ENCODE measurements at places on chromosomes 4 and X.

GRCh38 chr4:26287756-26288155, 33.1 kb upstream of the RBPJ start:
- no peak for DNase-seq

DNA sequence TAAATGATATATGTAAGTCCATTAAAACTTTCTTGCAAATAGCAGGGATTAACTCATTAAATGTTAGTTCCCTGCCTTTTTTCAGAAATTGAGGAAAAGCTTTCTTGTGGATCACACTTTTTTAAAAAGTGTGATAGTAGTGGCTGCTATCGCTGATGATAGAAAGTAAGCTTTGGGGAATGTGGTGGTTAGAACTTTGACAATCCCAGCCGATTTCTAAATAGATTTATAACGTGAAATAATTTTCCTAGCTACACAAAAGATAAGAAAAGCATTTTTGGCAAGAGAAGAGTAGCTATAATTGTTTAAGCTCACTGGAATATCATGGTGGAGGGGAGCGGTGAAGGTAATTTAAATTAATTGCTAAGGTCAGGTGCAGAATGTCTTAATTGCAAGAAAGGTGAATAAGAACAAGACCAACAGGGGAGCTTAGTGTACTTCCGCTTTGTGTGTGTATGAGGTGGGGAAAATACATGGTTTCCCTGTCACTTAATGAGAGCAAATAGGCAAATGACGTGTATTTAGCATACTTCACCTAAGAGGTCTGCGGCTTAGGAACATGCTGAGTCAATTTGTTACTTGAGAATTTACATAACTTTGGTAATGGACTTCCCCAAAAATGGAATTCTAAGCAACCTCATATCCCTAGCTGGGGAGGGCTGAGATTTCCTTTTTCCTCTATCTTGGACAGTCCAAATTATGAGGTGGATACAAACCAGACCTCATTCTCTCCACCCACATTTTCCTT, 11.7 kb upstream of the IL21 start:
- no peak for DNase-seq

DNA sequence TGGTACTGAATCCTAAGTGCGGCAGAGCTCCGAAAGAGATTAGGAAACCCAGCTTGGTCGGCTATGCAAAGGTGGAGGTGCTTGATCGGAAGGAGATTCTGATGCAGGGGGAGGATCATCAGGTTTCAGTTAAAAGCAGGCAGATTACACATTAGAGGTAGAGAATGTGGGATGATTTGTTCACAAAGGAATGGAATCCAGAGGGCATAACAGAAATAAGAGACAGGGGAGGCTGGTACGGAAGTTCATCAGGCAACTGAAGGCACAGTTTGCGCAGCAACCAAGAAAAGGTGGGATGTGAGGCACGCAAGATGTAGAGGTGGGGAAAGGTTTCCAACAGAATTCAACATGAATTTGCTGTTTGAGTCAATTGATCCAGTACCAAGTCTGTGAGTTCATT, 424 bp upstream of the ZNF330 start:
- DNase-seq, result no peak

DNA sequence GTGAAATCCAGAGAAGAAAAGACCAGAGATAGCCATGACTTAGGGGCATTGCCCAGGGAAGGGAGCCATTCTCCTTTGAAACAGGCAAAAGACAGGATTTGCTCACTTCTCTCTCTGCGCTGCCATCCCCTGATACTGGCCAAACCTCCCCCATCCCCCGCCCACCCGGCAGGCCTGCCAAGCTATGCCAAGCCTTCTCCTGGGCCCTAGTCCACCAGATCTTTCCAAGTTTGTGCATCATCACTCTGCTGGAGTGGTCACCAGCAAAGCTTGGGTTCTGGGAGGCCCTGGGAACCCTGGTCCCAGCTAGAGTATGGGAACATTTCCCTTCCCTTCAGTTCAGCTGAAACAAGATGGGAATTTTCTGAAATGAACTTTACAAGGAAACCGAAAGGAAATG, 18.4 kb downstream of the EFNB1 start:
- DNase-seq, result no peak

DNA sequence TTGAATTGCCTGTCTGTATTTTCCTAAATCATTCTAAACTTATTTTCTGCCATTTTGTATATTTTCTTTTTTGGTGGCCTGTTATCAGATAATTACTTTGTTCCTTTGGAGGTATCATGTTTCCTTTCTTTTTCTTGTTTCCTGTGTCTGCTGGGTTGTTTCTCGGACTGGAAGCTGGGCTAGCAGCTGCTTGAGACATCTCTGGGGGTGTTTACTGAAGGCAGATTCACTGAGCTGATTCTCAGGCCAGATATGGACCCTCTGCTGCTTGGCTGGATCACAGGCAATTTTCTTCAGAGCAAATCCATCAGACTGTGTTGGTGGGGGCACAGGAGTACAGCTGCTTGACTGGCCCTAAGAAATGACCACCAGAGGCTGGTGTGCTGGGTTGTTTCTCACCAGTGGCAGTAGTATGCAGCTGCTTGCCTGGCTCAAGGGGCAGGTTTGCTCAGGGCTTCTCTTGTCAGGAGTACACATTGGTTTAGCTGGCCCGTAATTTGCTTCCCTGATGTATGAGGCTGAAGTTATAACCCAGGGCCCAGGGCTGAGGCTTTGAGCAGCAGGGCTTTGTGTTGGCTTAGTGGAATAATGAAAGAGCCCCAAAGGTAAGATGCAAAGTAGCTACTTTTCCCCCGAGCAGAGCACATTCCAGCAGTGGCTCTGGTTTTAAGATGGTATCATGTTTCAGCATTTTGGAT, 680.6 kb downstream of the TECRL start:
- DNase-seq, result no peak

- DNase-seq, result no peak
Measured at GRCh38 chr4:124636788-124637187, 75.7 kb downstream of the ANKRD50 start.

GRCh38 chrX:145654486-145654885, 163.1 kb upstream of the SLITRK2 start:
- no peak for DNase-seq

All from stimulated activated CD4-positive, alpha-beta T cell treated with anti-CD3 and anti-CD28 coated beads, Interleukin-2, amount 100 ng/mL, for 24 hours (primary cell).